Gastroesophageal sphincter (tissue), 4 donors: ENCODE measurements at places on chromosomes 12 and 14.

DNA sequence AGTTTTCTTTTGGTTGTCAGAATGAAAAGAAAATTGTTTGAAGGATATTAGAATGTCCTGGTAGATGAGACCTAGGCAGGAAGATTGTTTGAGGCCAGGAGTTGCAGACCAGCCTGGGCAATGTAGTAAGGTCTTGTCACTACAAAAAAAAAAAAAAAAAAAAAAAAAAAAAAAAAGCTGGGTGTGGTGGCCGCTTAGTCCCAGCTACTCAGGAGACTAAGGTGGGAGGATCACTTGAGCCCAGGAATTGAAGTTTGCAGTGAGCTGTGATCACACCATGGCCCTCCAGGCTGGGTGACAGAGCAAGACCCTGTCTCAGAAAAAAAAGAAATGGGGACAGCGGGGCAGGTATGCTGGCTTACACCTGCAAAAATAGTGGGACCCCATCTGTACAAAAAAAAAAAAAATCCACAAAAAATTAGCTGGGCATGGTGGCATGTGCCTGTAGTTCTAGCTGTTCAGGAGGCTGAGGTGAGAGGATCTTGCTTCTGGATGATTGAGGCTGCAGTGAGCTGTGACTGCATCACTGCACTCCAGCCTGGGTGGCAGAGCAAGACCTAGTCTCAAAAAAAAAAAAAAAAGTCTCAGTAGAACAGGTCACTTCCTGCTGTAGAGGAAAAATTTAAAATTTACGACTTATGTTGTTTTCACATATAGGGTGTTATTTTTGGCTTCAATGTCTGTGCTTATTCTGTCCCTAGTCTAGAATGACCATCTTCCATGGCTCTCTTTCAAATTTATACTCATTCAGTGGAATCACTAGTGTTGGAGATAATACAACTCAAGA, 70.7 kb downstream of the PPHLN1 start:
- no peak overlapping the region for H3K27ac ChIP-seq
- H3K27me3 ChIP-seq, result no peaks in the 10 kb centered on the region

- peak; percentile 90 for ATAC-seq
- H3K27me3 ChIP-seq, result no peaks in the 10 kb centered on the region
- no peaks in the 10 kb centered on the region for H3K36me3 ChIP-seq
- peak overlapping the region; percentile 51 for H3K4me3 ChIP-seq
- H3K27ac ChIP-seq, result peak overlapping the region; percentile 75
These were observed 40.0 kb upstream of the SRSF5 start for GRCh38 chr14:69726761-69727511.

- peak overlapping the region; percentile 72 for H3K27ac ChIP-seq
- H3K27me3 ChIP-seq, result no peaks in the 10 kb centered on the region
- no peaks in the 10 kb centered on the region for H3K36me3 ChIP-seq
- peak; percentile 78 for ATAC-seq
- no peak overlapping the region for H3K4me3 ChIP-seq
These were observed 649.8 kb downstream of the RPS29 start for GRCh38 chr14:48936362-48936761.

DNA sequence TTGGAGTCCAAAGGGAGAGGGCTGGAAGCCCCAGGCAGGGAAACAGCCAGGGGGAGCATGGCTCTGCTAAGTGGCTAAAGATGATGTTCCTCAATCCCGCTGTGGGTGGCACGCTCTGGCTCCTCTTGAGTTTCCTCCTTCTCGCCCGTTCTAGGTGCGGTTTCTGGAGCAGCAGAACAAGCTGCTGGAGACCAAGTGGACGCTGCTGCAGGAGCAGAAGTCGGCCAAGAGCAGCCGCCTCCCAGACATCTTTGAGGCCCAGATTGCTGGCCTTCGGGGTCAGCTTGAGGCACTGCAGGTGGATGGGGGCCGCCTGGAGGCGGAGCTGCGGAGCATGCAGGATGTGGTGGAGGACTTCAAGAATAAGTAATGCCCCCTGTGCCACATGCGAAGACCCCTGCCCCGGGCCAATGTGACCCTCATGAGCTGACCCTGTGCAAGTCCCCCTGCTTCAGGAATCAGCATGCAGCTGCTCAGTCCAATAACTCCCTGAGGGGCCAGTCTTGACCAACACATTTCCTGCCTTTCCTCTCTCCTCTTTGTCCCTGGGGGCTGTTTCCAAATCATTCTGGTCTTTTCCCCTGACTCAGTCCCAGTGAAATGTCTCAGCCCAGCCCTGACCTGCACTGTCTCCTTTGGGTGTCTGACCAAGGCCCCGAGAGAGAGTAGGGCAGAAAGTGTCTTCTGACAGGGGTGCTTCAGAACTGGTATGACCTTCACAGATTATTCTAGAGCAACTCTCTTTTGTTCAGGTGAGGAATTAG, 2.1 kb downstream of the KRT7 start:
- peaks cover 49% of the 10 kb centered on the region for H3K27me3 ChIP-seq
- ATAC-seq, result no peak
- peaks cover 17% of the 10 kb centered on the region for H3K4me1 ChIP-seq
- no peaks in the 10 kb centered on the region for H3K36me3 ChIP-seq
- H3K27ac ChIP-seq, result no peak overlapping the region
